ENCODE measurements at places on chromosomes 16 and 17. TPM values are rescaled to one million over a fixed set of nuclear protein-coding genes. Genes with fewer than 3 reads are reported as not detected.

- DNase-seq = no peak
These were observed 161.0 kb downstream of the C16orf95 start for GRCh38 chr16:87156195-87156594.

GRCh38 chr17:50963139-50963538 is 97.0 kb upstream of the TOB1 start:
- DNase-seq = no peak

The CACNA1H gene
- total RNA-seq = under 0.01 TPM

The CCDC78 gene
- 0.76 TPM for total RNA-seq

GRCh38 chr16:51761001-51761400 is 609.9 kb upstream of the SALL1 start:
- no peak for DNase-seq

GRCh38 chr16:77540646-77541045 is 105.8 kb upstream of the ADAMTS18 start:
- peak; percentile 16 for DNase-seq

The GAS7 gene
- total RNA-seq = 8.5 TPM

The ENGASE gene
- 6.9 TPM for total RNA-seq

DNA sequence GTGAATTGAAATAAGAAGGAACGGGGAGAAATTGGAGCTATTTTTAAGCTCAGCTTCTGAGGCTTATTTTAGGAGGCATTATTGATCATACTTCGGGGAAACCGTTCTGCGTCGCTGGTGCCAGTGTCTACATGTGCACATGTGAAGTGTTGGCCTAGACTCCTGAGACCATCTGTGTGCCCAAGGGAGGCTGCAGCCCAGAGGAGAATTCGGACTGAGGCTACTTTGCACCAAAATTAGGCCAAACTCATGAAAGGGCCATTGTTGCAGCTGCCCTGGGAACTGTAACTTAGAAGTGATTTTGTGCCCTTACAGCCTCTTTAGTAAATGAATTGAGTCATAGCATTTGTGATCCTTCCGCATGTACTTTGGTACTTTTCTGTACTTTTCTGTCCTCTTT is 102.0 kb upstream of the NOL11 start:
- no peak for DNase-seq

DNA sequence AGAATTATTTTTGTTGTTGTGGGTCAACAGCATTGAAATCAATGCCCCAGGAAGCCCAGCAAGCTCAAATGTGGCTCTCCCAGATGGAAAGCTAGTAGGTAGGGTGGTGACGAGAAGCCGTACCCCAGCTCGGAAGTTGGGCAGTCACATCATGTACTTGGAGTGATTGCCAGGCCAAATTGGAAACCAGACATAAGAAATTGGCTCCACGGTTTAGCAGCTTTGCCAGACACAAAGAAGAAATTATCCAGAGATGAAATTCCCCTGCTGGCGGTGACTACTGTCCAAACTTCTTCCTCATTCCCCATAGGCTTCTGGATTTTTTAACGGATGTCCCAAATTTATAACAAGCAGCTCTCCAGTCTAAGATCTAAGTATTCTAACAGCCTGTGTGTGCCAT is 95.9 kb downstream of the OR1D5 start:
- no peak for DNase-seq

DNA sequence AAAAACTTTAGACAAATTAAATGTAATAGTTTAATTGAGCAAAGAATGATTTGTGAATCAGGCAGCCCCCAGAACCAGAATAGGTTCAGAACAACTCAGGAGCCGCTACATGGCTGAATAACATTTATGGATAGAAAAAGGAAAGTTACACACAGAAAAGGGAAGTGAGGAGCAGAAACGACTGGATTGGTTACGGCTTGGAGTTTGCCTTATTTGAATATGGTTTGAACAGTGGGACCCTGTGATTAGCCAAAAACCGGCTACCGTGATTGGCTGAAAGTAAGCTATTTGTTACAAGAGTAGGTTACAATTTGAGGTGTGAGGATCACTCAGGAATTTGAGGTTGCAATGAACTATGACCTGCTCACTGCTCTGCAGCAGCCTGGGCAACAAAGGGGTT is 1139.8 kb downstream of the CDH11 start:
- DNase-seq = no peak

GRCh38 chr16:47713225-47713595 is 252.1 kb downstream of the PHKB start:
- DNase-seq = no peak

GRCh38 chr17:64498308-64499203 is 1.7 kb upstream of the POLG2 start:
- no peak for DNase-seq

The HOXB2 gene
- 0.63 TPM for total RNA-seq

- no peak for DNase-seq
These were observed 1.1 kb downstream of the DNASE1 start for GRCh38 chr16:3655396-3656159.

- DNase-seq = peak; percentile 30
These were observed 7.4 kb downstream of the FOXF1 start for GRCh38 chr16:86517652-86518258.

The TPPP3 gene
- total RNA-seq = under 0.01 TPM

The TBC1D3C gene
- total RNA-seq = not detected

- DNase-seq = peak; percentile 24
These were observed 90.8 kb upstream of the TOB1 start for GRCh38 chr17:50956750-50957523.

- DNase-seq = no peak
These were observed 211.0 kb upstream of the TOX3 start for GRCh38 chr16:52757746-52758472.

DNA sequence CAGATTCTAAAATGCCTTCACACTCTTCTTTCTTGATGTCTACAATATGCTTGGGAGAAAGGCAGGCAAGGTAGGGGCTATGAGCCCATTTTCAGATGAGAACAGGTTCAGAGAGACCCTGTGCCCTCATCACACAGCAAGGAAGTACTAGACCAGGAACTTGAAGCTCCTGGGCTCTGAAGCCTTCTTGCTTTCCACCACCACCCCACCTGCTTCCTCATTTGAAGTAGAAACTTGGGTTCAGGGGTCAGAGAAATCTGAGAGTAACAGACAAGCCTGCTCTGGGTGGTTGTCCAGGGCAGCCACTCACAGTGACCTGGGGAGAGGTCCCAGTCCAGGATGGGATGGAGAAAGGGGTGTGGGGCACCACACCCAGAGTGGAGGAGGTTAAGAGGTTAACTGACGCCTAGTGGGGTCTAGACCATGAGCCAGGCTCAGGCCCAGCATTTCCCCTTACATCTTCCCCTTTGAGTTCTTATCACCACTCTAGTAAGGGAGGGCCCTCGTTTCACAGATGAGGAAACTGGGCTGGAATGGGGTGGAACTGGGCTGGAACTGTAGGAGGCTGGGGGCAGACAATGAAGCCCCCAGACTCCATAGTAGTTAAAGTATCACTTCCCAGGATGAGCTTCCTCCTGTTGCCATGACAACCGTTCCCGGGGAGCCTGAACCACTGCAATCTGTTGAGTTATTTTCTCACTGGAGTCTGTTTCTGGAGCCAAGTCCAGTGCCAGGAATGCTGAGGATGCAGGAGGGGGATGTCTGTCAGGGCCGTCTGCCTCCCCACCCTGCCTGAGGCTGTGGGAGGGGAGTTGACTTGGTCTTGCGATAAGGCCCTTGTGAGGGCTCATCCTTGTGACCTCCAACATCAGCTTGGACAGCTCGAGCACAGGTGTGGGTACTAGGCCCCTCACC is 16.2 kb upstream of the PHF12 start:
- DNase-seq = no peak

GRCh38 chr17:76738468-76738850 is 540 bp downstream of the MFSD11 start:
- peak; percentile 32 for DNase-seq

GRCh38 chr17:43832976-43833829 is at the start of gene MPP3:
Gene MPP3 (minus strand): TSS chr17:43833146. CDS start chr17:43831906, 1,240 bp downstream.
- peak; percentile 67 for DNase-seq

DNA sequence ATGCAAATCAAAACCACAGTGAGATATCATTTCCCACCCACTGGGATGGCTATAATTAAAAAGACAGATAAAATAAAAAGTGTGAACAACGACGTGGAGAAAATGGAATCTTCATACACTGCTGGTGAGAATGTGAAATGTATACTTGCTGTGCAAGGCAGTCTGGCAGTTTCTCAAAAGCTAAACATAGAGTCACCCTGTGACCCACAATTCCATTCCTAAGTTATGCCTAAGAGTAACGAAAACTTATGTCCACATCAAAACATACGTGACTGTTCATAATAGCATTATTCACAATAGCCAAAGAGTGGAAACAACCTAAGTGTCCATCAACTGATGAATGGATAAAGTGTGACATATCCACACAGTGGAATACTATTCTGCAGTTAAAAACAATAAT is 38.1 kb upstream of the VPS4A start:
- no peak for DNase-seq

The LGALS9 gene
- total RNA-seq = 26.1 TPM

DNA sequence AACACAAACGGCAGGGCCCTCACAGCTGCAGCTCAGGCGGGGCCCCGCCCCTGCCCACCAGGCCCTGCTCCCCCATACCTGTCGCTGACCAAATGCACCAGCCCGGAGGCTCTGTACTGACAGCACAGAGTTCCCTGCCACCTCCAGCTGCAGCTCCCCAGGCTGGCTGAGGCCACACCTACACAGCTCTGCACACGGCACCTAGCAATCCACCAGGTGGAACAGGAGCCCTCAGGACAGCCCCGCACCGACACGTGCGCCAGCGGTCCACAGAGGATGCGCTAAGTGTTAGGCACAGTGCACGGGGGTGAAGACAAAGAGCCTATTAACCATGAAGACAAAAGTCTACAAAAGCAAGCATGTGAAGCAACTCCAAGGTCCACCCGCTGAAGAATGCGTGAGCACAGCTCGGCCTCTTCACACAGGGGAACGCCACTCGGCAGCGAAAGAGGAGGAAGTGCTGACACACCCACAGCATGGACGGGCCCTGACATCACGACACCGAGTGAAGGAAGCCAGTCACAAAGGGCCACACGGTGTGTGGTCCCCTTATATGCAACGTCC is 5.4 kb downstream of the ZCCHC14 start:
- no peak for DNase-seq

- no peak for DNase-seq
These were observed 13.2 kb downstream of the ZNF821 start for GRCh38 chr16:71870818-71871217.

- no peak for DNase-seq
These were observed 19.5 kb upstream of the CLTC start for GRCh38 chr17:59600169-59600568.

- no peak for DNase-seq
These were observed at the start of gene NACA2 for GRCh38 chr17:61591018-61591417. Gene NACA2 (minus strand): TSS chr17:61591219. CDS start chr17:61591180, 39 bp downstream.

The ACLY gene
- total RNA-seq = 232 TPM

The ACSM2A gene
- 0.13 TPM for total RNA-seq

- DNase-seq = no peak
These were observed 87.5 kb upstream of the SDK2 start for GRCh38 chr17:73731733-73732132.

DNA sequence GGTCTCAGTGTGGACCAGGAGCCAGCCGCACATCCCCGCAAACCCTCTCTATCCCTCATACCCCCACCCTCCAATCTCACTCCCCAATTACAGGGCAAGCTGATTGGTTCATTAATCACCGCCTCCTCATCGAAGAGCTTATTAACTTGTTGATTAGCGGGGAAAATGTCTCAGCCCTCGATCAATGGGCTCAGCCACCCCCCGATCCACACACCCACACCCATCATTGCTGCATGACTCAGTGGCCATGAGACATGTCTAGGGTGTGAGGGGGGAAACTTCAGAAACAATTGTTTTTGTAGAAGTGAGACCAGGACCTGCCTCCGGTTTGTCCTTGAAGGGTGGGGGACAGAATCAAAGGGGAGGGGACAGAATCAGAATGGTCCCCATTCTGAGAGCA is 2.5 kb upstream of the PYY start:
- DNase-seq = no peak

The OTOP3 gene
- total RNA-seq = not detected

GRCh38 chr16:68309799-68310198 is 947 bp downstream of the SLC7A6OS start:
- no peak for DNase-seq

GRCh38 chr16:55622930-55623561 is 32.7 kb upstream of the SLC6A2 start:
- no peak for DNase-seq

DNA sequence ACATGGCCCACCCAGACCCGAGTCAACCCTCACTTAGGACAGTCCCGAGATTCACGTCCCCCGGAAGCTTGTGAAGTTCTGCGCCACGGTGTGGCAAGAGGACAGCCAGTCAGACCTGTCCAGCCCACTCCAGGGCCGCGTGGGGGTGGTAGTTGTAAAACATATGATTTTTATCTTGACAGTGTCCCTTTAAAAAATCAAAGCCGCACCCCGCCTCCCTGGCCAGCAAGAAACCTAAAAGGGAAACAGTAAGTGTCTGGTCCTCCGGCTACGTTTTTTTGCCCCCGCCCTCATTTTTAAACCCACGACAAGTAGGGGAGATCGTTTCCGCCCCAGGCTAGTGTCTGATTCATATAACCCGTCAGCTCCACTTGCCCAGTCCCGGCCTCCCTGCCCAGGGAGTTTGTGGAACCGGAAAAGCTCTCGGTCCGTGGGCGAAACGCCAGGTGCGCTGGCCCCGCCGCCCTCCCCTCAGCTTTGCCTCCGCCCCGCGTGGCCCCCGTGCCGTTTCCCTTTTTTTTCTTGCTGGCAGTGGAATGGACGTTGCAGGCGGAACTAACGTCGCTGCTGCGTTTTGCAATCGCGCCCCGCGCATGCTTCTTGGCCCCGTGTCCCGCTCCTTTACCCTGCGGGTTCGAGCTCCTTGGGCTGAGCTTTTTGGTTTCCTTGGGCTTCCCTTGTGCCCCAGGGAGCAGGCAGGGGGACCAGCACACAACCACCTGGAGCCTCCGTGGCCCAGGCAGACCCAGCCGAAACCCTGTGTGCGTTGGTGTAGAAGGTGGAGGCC is 13.3 kb upstream of the NUDT16L1 start:
- peak; percentile 54 for DNase-seq

DNA sequence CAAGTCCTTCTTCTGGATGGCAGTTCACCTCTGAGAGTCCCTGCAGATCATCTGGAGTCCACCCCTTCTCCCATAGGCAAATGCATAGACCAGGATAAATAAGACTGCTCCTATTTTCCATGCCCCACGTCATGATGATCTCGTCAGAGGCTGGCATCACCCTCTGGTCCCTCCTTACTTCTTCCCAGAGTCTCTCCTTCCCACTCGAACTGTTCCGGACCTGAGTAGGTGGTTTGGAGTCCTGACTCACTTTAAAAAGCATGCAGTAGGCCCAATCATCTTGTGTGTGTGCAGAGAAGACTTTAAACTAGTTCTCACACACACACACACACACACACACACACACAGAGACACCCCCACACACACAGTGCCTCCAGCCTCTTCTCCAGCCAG is 72.0 kb downstream of the SOX9 start:
- DNase-seq = no peak

GRCh38 chr17:14245002-14245401 is 8.3 kb upstream of the CDRT15 start:
- no peak for DNase-seq

DNA sequence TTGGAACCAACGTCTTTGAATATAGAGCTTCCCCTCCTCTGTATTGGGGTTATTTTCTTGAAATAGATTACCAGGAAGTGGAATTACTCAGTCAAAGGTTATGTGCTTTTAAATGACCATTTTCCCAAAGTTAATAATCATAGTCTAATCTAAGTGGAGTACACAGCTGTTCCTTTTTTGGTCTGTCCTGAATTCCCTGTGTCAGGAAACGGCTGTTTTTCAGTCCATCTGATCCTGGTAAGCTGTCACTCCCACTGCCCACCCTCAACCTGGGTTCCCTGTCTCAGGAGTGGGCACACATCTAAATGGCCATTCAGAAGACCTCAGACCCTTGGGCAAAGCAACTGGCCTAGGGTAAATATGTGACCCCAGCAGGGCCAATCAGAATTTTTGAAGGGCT is 57.6 kb upstream of the KSR1 start:
- no peak for DNase-seq

The HOXB6 gene
- total RNA-seq = 3.3 TPM

GRCh38 chr17:6523330-6523729 is 33.0 kb downstream of the PITPNM3 start:
- no peak for DNase-seq
